HS-5 (cell line): ENCODE measurements at places on chromosomes 2 and 18.

DNA sequence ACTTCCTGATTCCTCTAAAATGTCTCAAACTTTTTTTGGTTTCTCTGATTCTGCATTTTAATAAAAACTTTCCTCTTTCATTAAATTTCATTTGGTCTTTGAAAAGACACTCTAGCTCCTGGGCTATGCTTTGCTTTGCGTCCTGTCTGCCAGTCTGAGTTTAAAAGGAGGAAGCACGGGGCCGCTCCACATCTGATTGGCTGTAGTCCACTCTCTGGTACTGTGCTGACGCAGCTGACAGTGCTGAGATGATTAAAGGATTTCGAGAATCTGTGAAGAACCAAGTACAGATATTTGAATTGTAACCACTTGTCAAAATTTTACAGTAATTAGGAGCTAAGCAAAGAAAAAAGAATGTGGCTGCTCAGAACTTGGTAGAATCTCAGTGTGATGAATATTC is 199.6 kb upstream of the HNMT start:
- no peak for DNase-seq

- no peak for DNase-seq
Measured at GRCh38 chr2:229129738-229130371, 141.2 kb downstream of the PID1 start.

DNA sequence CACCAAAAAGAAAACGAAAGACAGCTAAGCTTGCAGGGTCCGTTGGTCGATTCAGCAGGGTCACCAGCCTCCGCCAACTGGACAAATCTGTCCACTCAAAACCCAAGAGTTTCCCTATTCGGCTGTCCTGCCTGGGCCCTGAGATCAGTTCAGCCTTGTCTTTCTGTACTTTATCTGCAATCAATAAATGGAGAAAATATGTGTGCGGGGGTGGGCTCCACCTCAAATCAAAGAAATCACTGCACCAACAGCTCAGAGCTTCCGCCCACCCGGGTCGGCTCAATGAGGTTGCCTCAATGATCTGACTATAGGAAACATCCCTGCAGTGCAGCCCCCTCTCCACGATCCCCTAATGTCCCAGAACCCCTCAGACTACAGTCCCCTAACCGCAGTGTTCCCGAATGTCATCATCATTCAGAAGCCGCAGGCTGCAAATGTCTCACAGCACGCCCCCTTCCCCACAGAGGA is 447 bp downstream of the GGCX start:
- no peak for DNase-seq

GRCh38 chr2:174121612-174122011 is 126.7 kb downstream of the OLA1 start:
- DNase-seq: no peak

DNA sequence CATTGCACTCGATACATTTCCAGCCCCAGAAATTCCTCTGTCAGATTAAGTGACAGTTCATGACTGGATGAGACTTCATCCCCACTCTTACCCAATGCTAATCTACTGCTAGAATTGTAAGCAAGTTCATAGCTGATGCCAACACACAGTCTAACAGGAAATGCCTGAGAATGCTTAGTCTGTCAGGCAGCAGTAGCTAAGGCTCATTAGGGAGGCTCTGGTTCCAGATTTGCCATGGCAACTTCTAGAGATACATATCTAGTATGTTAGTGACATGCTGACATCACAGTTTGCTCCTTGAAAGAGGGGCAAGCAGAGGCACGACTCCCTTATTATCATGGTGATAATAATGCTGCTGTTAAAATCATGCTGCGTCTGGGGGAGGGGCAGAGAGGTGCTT is 198.4 kb downstream of the RBM43 start:
- DNase-seq: no peak

DNA sequence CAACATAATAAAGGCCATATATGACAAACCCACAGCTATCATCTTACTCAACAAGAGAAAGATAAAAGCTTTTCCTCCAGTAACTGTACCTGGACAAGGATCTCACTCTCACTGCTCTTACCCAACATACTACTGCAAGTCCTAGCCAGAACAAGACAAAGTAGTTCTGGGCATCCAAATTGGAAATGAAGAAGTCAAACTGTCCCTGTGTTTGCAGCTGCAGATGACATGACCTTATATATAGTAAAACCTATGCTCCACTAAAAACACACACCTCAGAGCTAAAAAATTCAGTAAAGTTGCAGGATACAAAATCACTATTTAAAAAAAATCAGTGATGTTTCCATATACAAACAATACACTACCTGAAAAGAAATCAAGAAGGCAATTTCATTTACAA is 32.2 kb downstream of the USP34 start:
- no peak for DNase-seq

DNA sequence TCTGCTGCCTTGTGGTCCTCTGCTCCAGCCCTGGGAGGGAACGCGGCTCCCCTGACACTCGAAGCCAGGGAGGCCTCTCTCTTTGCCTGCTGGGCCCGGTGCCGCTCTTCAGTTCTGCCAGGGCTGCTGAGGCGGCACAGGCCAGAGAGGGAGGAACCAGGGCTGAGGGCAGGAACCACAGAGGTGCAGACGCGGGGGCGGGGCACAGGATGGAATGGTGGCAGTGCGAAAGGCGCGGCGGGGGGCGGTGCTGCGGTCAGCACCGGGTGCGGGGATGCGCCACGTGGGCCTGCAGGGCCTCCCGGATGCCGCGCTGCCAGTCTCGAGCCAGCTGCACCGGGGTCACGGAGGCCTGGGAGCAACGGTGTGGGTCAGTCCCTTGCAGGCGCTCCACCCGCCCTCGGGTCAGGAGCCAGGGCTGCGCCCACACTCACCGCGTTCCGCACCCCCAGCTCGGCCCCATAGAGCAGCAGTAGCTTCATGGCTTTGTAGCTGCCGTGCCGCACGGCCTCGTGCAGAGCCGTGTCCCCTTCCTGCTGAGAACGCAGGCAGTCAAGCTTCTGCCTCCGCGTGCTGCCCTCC is 4.4 kb downstream of the ANKRD23 start:
- no peak for DNase-seq

- DNase-seq: no peak
Measured at GRCh38 chr18:35343488-35343935, 708 bp downstream of the ZNF24 start.

GRCh38 chr2:139685090-139685983 is 905.1 kb upstream of the NXPH2 start:
- no peak for DNase-seq

DNA sequence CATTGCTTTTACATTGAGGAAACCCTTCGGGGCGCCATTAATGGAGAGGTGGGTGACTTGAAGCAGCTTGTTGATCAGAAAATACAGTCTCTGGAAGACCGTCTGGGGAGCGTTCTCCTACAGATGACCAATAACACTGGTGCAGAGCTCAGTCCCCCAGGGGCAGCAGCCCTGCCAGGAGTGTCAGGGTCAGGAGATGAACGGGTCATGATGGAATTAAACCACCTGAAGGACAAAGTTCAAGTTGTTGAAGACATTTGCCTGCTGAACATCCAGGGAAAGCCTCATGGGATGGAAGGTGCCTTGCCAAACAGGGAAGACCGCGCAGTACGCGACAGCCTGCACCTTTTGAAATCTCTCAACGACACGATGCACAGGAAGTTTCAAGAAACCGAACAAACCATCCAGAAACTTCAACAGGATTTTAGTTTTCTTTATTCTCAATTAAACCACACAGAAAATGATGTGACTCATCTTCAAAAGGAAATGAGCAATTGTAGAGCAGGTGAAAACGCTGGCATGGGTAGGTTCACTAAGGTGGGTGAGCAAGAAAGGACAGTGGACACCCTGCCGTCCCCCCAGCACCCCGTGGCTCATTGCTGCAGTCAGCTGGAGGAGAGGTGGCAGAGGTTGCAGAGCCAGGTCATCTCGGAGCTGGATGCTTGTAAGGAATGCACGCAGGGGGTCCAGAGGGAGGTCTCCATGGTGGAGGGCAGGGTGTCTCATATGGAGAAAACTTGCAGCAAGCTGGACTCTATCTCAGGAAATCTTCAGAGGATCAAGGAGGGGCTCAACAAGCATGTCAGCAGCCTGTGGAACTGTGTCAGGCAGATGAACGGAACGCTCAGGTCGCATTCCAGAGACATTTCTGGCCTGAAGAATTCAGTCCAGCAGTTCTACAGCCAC is 45.0 kb downstream of the EMILIN2 start:
- DNase-seq: no peak

- no peak for DNase-seq
Measured at GRCh38 chr2:98280376-98281102, 65.7 kb upstream of the CNGA3 start.
